ENCODE measurements at places on chromosomes 2 and 18.

DNA sequence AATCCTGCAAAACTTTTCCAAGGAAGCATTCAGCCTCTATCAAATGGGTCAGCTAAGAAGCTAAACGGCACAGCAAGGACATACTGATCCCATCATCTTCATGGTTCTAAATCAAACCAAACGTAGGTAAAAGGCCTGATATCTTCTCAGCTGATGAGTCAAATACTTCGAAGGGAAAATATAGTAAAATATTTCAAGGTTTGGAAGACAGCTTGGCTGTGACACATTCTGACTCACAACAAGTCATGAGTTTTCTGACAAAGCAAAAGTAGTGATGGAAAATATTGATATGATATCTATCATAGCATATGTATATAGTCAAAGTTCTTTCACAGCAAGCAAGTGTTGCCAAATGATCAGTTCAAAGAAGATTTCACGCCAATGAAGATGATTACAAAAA lies 31.5 kb downstream of the DOCK10 start:
- no peak for DNase-seq

DNA sequence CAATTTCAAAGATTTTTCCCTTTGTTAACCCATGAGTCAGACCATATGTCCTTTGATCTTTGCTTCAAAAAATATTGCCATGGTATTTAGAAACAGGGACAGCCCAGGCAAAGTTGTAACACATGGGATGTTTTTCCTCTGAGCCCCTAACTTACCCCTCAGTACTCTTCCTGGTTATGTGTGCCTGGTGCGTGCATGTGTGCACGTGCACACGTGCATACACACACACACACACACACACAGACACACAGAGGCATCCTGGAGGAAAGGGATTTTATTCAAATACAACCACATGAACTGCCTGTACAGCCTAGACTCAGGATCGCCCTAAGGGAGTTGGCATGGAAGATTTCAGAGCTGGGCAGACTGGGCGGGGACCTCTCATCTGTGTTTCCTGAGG lies 5.1 kb downstream of the AFF3 start:
- no peak for DNase-seq

DNA sequence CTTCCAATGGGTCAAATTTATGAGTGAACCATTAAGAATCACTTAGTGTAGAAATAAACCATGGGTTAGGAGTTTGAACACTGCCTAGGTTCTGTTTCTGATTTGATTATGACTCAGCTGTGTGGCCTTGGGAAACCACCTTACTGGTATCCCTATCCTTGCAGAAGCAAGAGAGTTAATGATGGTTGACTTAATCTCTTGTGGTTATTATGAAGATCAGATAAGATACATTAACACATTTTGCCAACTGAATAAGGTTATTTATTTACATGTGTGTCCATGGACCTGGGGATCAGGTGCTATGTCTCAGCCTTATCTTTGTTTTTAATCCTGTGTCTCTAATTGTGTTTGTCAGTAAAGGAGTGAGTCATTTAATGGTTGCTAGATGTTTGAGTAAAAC lies 5.4 kb upstream of the KCNJ13 start:
- peak; percentile 22 for DNase-seq

GRCh38 chr18:13395577-13395976 lies 177.0 kb downstream of the LDLRAD4 start:
- no peak for DNase-seq

- no peak for DNase-seq
Observed at GRCh38 chr18:55446996-55447671, 140.9 kb downstream of the TCF4 start.

GRCh38 chr2:60742419-60742818 lies 13.6 kb upstream of the PAPOLG start:
- DNase-seq, result no peak
